Naive B cell (primary cell): ENCODE measurements at places on chromosomes 13 and 19. TPM values are rescaled to one million over a fixed set of nuclear protein-coding genes. Genes with fewer than 3 reads are reported as not detected.

DNA sequence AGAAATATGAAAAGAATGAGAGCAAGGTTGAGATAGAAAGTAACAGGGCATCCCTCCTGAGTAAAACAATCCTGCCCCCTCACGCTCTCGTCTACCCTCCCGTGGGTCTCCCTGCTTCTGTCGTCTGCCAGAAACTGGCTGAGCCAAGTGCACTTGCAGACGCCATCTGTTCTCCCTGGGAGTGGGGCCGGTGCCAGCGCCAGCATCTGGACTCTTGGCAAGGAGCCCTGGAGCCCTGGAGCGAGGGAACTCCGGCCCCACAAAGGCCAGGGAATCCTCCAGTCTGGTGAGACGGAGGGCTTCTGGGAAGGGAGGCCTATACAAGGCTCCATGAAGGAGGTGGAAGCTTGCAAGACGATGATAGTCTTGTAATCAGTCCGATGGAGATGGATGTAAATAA, 2.3 kb upstream of the TMEM91 start:
- DNase-seq: no peak
- no peaks in the 10 kb centered on the region for H3K27me3 ChIP-seq
- H3K36me3 ChIP-seq: no peaks in the 10 kb centered on the region
- H3K4me3 ChIP-seq: no peak overlapping the region

ZNF20 gene
- polyA plus RNA-seq: 5.5 TPM

METTL21C gene
- not detected for polyA plus RNA-seq

GSX1 gene
- not detected for polyA plus RNA-seq

DNA sequence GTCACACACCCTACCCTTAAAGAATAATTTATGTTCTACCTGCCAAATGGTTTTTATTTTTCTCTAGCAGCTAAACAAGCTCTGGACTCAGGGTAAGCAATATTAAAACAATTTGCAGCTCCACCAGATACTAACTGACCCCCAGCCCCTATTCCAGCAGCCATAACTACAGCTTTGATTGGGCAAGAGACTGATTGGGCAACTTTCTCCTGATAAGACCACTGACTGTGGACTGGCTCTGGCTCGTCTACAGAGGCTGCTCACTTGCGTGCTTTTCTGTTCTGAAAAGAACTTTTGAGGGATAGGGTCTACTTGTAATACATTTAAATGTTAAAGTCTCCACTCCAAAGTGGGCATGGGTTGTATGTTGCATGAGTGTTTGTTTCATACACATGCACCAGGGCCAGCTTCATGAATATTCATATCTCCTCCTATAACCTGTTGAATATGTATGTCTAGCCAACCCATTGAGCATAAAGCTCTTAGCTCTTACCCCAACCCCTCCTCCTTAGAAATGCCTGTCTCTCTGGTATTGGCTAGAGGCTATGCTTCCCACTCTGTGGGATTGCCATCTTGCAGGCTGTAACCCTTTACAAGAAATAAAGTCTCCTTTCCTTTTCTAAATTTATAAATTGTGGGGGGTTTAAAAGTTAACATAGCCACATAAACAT, 19.9 kb downstream of the OR7A5 start:
- no peaks in the 10 kb centered on the region for H3K27me3 ChIP-seq
- no peak overlapping the region for H3K4me3 ChIP-seq
- DNase-seq: no peak
- no peak overlapping the region for H3K27ac ChIP-seq

GRCh38 chr13:109451726-109452125, 334.7 kb downstream of the IRS2 start:
- DNase-seq: no peak
- H3K4me3 ChIP-seq: no peak overlapping the region
- no peaks in the 10 kb centered on the region for H3K36me3 ChIP-seq
- H3K27ac ChIP-seq: no peak overlapping the region
- no peaks in the 10 kb centered on the region for H3K4me1 ChIP-seq

GRIN2D gene
- polyA plus RNA-seq: not detected

DNA sequence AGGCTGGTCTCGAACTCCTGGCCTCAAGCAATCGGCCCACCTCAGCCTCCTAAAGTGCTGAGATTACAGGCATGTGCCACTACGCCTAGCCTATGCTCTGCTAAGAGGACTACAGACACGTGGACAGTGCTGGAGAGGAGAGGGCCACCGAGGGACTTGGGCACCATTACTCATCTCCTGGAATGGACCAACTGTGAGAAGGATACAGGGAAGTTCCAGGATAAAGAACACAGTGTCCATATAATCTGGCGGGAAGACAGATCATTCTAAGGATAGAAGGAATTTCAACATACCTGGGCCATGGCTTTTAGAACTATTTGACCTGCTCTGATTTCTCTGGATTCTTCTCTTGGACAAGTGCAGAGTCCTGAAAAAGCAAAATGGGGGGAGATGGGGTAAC, 12.8 kb downstream of the ZNF565 start:
- H3K36me3 ChIP-seq: peaks cover 4% of the 10 kb centered on the region
- H3K4me1 ChIP-seq: peaks cover 3% of the 10 kb centered on the region
- no peak for DNase-seq
- no peak overlapping the region for H3K27ac ChIP-seq
- no peak overlapping the region for H3K4me3 ChIP-seq
- no peaks in the 10 kb centered on the region for H3K27me3 ChIP-seq

DNA sequence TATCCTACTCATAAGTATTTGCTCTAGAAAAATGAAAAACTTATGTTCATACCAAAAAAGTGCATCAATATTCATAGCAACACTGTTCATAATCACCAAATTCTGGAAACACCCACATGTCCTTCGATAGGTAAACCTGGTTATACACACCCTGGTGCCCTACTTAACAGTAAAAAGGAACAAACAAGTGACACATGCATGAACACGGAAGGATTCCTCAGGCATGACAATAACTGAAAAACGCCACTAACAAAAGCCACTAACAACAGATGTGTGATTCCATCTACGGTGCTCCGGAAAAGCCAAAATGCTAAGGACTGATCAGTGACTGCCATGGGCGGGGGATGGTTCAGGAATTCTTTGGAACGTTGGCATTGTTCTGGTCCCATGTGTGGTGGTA, 65.5 kb downstream of the STK24 start:
- peaks cover 98% of the 10 kb centered on the region for H3K4me1 ChIP-seq
- H3K27ac ChIP-seq: peak overlapping the region; percentile 94
- DNase-seq: peak; percentile 34
- no peaks in the 10 kb centered on the region for H3K36me3 ChIP-seq
- H3K4me3 ChIP-seq: peak overlapping the region; percentile 71

- H3K36me3 ChIP-seq: no peaks in the 10 kb centered on the region
- no peaks in the 10 kb centered on the region for H3K4me1 ChIP-seq
- no peak overlapping the region for H3K27ac ChIP-seq
- no peak overlapping the region for H3K4me3 ChIP-seq
- H3K27me3 ChIP-seq: peaks cover 8% of the 10 kb centered on the region
Measured at GRCh38 chr13:51000061-51000460, 90.5 kb downstream of the RNASEH2B start.

DNA sequence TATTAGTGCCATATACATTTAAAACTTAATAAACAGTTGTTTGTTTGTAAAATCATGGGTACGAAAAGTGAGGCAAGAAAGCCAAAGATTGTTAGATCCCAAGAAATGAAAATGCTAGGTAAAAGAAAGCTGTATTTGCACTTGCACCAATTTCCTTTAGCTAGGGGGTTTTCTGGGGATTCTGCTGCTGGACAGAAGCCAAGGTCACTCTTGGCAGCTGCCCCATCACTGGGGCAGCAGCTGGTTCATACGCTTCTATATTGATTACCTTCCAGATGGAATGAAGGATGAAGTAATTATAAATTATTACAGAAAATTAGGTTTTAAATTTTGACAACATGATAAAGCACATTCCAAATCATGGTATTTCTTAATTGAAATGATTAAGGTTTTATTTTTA, 127.4 kb downstream of the SLITRK5 start:
- no peaks in the 10 kb centered on the region for H3K36me3 ChIP-seq
- H3K4me3 ChIP-seq: no peak overlapping the region
- no peaks in the 10 kb centered on the region for H3K27me3 ChIP-seq
- DNase-seq: no peak

DNA sequence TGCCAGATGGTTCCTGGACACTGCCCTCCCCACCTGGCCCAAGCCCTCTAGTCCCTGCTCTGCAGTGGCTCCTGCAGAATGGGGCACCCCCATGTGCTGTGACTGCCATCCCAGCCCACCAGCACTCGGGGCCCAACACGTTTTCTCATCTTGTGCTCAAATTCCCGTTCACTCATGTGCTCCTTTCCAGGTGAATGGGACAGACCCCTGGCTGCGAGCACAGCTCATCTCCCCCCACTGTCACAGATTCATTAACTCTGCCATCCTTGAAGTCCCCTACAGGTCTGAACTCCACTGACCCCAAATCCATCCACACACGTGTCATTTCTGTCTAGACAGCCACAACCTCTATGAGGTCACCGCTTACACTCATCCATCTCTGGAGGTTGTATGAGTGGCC, 23.6 kb downstream of the TUBA3C start:
- no peaks in the 10 kb centered on the region for H3K36me3 ChIP-seq
- no peak for DNase-seq
- H3K27ac ChIP-seq: no peak overlapping the region
- no peaks in the 10 kb centered on the region for H3K27me3 ChIP-seq
- no peaks in the 10 kb centered on the region for H3K4me1 ChIP-seq

DNA sequence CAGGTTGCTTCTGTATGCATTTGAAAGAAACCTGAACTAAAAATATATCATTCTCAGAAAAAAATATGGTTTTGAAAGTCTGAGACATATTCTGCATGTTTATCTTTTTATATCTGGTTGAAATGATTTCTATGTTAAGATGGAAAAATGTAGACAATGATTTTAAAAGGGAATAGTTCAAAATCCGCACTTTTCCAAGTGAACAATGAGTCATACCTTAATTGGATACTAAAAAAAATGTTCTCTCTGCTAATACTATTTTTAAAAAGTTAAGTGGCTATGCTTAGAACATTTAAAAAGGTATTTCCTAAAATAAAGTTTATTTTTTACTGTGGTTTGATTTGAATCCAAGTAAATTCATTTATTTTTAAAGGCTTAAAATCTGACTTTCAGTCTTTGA, 801.4 kb downstream of the SLITRK6 start:
- H3K4me1 ChIP-seq: no peaks in the 10 kb centered on the region
- no peak overlapping the region for H3K4me3 ChIP-seq
- H3K36me3 ChIP-seq: no peaks in the 10 kb centered on the region
- H3K27me3 ChIP-seq: no peaks in the 10 kb centered on the region
- no peak overlapping the region for H3K27ac ChIP-seq

ZNF85 gene
- polyA plus RNA-seq: 16.9 TPM

PRSS57 gene
- polyA plus RNA-seq: not detected

DNA sequence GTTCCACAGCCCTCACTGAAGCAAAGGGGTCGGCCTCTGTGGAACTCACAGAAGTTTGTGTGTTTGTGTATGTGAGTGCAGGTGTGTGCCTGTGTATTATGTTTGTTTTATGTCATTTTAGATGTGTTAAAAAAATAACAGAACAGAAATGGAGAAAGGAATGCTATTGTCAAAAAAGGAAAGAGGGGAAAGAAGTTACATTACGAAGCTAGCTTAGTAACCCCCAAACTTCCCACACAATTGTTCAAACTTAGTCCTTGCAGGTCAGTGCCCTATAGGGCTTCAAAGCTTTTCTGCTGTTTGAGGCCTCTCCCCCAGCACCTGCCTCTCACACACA, 1505.6 kb upstream of the SLC10A2 start:
- no peaks in the 10 kb centered on the region for H3K27me3 ChIP-seq
- no peak for DNase-seq
- no peak overlapping the region for H3K27ac ChIP-seq
- no peaks in the 10 kb centered on the region for H3K36me3 ChIP-seq

DNA sequence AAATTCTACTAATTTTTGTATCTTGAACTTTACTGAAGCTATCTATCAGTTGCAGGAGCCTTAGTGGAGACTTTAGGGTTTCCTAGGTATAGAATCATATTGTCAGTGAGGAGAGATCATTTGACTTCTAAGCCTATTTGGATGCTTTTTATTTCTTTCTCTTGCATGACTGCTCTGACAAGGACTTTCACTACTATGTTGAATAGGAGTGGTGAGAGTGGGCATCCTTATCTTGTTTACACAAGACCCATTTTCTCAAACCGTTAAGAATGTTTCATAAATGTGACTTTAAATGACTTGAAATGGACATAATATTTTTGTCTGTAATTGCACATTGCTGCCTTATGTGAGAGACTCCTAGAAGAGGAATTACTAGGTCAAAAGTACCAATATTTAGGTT, 17.9 kb upstream of the CSNK1A1L start:
- H3K27ac ChIP-seq: no peak overlapping the region
- no peak overlapping the region for H3K4me3 ChIP-seq
- peaks cover 27% of the 10 kb centered on the region for H3K27me3 ChIP-seq
- no peak for DNase-seq
- no peaks in the 10 kb centered on the region for H3K4me1 ChIP-seq

DNA sequence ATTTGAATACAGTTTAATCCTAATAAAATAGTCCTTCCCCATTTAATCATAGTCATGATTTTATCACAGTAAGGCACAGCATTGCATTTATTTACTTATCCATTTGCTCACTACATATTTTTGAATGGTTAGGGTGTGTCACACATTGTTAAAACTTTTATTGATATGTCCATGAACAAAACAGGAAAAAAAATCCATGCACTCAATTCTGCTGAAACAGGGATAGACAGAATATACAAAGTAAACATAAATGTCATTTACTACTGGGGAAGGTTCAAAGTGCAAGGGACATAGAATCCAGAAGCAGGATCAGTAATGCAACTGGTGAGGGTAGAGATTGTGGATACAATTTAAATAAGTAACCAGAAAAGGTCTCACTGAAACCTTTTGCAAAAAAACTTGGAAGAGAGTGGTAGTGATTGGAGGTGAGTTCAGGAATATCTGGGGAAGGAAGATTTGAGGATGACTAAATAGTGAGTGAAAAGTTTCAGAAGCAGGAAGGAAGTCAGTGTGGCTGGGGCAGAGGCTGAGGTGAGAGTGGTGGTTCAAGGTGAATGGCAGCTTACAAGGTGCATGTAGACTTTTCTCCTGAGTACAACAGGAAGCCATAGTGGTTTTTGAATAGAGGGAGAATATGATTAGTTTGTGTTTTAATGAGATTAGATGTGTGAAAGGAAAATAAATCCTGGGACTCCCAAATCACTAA, 387.2 kb upstream of the ATXN8OS start:
- no peak for DNase-seq
- no peaks in the 10 kb centered on the region for H3K36me3 ChIP-seq
- H3K27me3 ChIP-seq: no peaks in the 10 kb centered on the region
- H3K27ac ChIP-seq: peak overlapping the region; percentile 81
- H3K4me1 ChIP-seq: no peaks in the 10 kb centered on the region
- no peak overlapping the region for H3K4me3 ChIP-seq

DNA sequence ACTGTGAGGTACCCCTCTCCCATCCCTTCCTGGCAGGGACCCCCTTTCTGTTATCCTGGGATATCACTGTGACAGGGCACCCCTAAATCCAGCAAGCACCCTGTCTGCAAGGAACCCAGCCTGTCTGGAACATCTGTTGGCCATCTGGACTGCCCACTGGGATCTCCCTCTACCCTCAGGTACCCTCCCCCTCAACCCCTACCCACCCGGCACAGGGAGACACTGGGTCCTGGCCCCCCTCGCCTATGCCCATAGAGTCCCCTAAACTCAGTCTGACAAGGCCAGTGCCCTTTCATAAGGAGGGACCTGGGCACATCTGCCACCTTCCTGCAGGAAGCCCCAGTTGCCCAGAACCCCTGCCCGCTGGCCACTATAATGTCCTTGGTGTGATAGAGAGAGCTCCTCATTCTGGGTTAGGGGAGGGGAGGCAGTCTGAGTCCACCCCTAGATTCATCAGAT, 2.8 kb upstream of the SLC27A5 start:
- H3K27ac ChIP-seq: peak overlapping the region; percentile 92
- H3K36me3 ChIP-seq: no peaks in the 10 kb centered on the region
- H3K4me3 ChIP-seq: no peak overlapping the region
- H3K27me3 ChIP-seq: no peaks in the 10 kb centered on the region

- no peaks in the 10 kb centered on the region for H3K36me3 ChIP-seq
- no peak overlapping the region for H3K4me3 ChIP-seq
- peaks cover 18% of the 10 kb centered on the region for H3K27me3 ChIP-seq
- no peak overlapping the region for H3K27ac ChIP-seq
- H3K4me1 ChIP-seq: peaks cover 7% of the 10 kb centered on the region
- DNase-seq: peak; percentile 28
Measured at GRCh38 chr19:590396-590745, 690 bp downstream of the HCN2 start.
